ENCODE measurements at places on chromosomes 3 and 15.

GRCh38 chr3:79245284-79246138 is 522.3 kb downstream of the ROBO1 start:
- DNase-seq: no peak

GRCh38 chr3:76456322-76456721 is 583.6 kb upstream of the ROBO2 start:
- DNase-seq: no peak

DNA sequence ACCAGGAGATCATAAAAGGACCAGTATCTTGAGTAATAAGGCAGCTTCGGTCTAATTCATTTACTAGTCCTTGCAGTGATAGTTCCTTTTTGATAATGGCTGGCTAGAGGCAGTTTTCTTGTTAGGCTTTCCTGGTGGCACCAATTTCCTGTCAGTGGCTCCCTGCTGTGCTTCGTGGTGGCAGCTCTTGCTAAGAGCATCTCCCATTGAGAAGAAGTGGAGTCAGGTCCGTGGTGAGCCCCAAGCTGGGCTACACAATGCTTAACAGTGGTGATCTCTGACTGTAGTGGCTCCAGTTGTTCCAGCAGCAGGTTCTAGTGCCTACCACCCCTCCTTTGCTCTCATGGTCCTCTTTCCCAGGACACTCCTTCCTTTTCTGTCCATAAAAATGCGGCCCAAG is 111.2 kb downstream of the RAP2B start:
- no peak for DNase-seq

DNA sequence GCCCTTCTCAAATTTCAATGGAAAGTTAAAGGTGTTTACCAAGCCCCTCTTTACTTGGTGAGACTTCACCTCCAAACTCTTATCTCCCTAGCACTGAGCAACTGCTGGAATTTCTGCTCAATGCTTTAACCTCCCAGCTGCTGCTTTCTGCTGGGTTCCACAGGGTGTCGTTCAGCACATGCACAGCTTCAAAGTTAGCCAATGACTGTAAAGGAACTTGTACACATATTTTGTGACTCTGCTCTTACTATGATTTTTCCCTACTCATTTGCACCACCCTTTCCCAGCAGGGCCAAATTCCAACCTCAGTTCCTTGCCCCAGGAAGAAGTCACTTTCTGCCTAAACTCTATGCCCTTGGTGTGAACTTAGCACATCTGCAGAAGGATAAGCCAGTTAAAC is 89.7 kb downstream of the ULK4 start:
- DNase-seq: no peak

DNA sequence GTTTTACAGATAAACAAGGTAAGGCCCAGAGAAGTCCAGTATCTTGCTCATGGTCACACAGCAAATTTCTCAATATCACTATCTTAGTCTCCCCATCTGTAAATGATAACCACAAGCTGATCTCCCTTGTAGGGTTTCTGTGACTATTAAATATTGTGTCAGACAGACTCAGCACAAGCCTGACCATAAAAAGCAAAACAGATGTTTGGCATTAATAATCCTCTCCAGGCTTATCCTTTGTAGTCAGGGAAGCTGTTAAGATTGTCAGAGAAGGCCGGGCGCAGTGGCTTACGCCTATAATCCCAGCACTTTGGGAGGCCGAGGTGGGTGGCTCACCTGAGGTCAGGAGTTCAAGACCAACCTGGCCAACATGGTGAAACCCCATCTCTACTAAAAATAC is 173.2 kb upstream of the PRICKLE2 start:
- no peak for DNase-seq

DNA sequence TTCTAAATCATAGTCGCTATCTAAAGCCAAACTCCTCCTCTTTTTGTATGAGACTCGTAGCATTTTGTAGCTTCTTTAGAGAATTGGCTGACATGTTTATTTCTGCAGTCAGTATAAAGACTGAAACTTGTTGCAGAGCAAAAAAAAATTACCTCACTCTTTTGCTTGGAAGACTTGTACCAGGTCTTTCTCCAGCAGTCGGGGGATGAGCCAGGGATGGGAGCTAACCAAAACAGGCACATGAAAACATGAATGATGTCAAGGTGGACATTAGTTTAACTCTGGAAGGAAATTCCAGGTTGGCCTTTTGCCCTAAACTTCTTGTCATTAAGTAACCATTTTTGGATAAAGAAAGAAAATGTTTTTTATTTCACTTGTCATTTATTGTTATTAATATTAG is 47.0 kb upstream of the SCAANT1 start:
- DNase-seq: no peak

DNA sequence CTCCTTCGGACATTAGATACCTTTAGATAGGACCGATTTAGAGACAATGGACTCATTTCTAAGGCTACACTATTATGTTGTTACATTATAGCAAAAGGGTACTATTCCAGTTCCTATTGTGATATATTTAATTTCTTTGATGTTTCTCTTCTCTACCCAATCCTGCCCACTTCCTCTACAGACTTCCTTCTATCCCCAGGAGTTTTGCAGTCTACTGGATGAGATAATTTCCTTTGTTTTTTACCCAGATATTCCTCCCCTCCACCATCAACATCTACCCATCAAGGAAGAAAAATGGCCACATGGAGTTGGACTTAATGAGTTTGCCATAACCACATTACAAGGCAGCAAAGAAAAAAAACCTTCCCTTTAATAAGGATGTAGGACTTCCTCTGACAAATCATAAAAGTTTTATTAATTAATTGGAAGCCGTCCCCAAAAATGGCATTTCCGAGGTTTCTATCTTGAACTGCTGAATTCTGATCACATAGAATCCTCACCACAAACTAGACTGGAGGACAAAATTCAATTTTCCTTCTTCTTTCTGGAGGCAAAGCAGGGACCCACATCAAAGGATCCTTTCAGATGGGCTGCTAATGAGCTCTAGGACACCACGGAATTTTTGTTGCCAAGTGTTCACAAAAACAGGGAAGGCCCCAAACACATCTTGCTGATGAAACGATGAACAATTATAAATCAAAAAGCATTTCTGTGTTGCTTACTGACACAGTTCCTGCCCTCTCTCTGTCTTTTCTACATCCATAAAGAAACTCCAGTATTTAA is 33.4 kb downstream of the FRMD4B start:
- DNase-seq: no peak

DNA sequence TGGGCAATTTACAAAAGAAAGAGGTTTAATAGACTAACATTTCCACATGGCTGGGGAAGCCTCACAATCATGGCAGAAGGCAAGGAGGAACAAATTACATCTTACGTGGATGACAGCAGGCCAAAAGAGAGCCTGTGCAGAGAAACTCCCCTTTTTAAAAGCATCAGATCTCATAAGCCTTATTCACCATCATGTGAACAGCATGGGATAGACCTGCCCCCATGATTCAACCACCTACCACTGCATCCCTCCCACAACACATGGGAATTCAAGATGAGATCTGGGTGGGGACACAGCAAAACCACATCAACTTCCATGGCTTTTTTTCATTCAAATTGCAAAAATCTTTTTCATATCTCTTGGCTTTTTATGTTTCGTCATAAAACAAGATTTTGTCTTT is 67.6 kb upstream of the GADL1 start:
- no peak for DNase-seq

DNA sequence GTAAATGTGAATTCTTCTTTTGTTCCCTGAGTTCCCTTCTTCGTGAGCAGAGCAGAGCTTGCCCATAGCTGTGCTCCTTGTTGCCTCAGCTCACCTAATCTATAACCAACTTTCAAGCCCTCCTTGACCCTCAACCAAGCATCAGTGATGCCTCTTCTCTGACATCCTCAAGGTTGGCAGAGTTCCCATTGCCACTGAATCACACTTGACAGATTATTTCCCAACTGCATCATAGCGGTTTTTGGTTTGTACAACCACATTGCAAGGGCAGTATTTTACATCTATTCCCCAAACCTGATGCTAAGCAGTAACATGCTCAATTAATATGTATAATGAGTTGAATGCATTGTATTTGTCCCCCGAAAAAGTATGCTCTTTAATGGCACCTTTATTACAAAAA is 133.0 kb upstream of the SNTN start:
- DNase-seq: no peak

- no peak for DNase-seq
Measured at GRCh38 chr3:151925419-151925818, 52.0 kb downstream of the SUCNR1 start.

Measured in activated B cell treated with CpG ODN at 0.5 μM for 24 hours (primary cell).